Posterior vena cava (tissue), 2 donors: ENCODE measurements at places on chromosomes 4 and X. TPM values are rescaled to one million over a fixed set of nuclear protein-coding genes. Genes with fewer than 3 reads are reported as not detected.

Gene USP27X
- total RNA-seq, result 2.1 TPM

Gene TKTL1
- 0.46 TPM for total RNA-seq

GRCh38 chr4:44670506-44671199, 7.6 kb upstream of the GUF1 start:
- DNase-seq, result no peak

DNA sequence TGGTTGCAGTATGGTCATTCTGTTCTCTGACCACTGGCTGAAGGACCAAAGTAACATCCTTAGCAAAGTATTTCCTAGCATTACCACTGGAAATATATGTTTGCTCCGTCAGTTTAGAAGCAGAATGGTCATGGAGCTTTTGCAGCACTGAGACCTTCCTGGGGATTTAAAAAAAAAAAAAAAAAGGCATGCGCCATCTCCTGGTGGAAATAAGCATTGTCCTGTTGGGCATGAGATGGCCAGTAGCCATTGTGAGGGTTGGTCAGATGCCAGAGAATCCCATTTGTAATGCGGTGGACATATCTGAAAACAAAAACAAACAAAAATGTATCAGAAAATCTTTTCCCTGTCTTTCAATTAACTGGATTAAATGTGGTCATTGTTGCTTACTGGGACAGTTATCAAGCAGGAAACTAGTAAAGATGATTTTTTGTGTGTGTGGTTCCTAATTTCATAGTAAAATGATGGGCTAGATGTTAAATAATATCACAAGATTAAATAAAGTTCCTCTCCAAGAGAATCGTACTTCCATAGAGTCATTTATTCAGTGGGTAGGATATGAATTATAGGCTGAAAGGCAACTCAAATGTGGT, 139.6 kb downstream of the SOWAHB start:
- no peak for DNase-seq

- DNase-seq, result no peak
These were observed 435.6 kb downstream of the PCDH10 start for GRCh38 chr4:133584714-133585113.

GRCh38 chr4:82969414-82969813, 41.2 kb downstream of the LIN54 start:
- no peak for DNase-seq

DNA sequence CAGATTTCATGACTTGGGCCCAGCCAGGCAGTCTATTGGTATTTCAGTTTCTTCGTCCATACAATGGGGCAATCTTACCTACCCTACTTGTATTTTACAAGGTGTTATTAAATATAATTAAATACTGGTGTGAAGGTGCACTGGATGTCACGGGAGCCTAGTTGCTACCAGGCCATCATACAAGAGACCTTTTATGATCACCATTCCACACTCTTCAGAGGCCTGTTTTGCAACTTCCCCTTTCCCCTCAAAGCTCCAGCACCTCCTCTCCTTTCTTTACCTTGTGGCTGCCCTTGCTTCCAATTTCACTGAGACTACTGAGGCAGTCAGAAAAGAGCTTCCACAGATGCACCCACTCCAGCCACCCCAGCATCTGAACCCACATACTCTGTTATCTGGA, 93.8 kb upstream of the HELT start:
- DNase-seq, result no peak

GRCh38 chrX:18294893-18295292, 59.6 kb downstream of the SCML2 start:
- DNase-seq, result no peak

DNA sequence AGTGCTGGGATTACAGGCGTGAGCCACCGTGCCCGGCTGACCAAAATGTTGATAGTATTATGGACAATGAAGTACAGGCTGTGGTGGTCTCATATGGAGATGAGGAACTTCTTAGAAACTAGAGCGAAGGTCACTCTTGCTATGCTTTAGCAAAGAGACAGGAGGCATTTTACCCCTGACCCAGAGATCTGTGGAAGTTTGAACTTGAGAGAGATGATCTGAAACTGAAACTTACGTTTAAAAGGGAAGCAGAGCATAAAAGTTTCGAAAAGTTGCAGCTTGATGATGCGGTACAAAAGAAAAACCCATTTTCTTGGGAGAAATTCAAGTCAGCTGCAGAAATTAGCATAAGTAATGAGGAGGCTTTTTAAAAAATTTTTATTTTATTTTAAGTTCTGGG, 8.5 kb upstream of the CTAG2 start:
- DNase-seq, result no peak
